ENCODE measurements at places on chromosomes 6 and 20.

DNA sequence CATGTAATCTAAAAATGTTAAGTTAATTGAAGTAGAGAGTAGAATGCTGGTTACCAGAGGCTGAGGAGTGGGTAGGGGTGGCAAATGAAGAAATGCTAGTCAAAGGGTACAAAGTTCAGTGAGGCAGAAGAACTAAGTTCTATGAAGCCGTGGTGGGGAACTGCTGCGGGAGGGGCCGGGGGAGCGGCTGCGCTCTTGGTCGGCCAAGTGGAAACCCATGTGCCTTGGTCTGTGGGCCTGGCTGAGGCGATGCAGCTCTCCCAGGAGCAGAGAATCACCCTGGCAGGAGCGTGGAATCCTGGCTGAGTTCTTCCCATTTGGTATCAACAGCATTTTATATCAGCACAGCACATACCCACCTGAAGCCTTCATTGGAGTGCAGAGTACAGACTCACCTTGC lies 22.3 kb downstream of the TTLL2 start:
- DNase-seq = no peak

GRCh38 chr6:125611573-125612344 lies 137.7 kb upstream of the HEY2 start:
- DNase-seq = no peak

- no peak for DNase-seq
Measured at GRCh38 chr6:24865161-24865560, 66.4 kb upstream of the ARMH2 start.

- no peak for DNase-seq
Measured at GRCh38 chr6:21996425-21997118, 300.3 kb downstream of the PRL start.

DNA sequence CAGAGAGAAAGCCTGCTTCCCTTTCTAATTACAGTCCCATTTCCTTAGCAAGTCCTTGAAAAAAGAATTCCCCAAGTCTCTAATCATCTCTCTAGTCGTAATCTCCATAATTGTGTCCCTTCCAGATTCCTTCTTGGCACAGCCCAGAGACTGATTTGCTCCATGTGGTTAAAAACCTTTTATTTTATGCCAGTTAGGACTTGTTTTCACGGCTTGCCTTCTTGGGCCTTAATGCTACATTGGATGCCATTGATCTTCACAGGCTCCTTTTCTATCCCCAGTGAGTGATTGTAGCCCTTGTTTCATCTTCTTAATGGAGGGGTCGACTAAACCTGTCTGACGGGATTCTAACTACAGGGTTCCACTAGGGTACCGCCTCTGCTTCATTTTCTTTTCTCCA lies 650.6 kb upstream of the ARID1B start:
- DNase-seq = no peak

DNA sequence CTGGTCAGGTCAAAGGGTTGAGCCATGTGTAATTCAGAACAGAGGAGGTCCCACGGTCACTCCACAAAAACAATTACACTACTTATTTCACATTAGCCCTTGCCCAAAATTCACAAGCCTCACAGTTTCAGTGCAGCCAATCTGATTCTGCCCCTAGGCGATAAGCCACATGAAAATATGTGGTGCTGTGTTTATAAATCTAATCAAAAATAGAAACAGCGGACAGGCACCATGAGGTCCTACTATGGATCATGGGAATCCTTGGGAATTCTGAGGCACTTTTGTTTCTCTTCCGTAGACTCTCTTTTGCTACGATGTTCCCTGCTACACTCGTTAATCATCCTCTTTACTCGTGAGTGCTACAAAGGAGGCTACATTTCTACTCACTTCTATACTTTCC lies 476.1 kb downstream of the TFAP2A start:
- DNase-seq = no peak

DNA sequence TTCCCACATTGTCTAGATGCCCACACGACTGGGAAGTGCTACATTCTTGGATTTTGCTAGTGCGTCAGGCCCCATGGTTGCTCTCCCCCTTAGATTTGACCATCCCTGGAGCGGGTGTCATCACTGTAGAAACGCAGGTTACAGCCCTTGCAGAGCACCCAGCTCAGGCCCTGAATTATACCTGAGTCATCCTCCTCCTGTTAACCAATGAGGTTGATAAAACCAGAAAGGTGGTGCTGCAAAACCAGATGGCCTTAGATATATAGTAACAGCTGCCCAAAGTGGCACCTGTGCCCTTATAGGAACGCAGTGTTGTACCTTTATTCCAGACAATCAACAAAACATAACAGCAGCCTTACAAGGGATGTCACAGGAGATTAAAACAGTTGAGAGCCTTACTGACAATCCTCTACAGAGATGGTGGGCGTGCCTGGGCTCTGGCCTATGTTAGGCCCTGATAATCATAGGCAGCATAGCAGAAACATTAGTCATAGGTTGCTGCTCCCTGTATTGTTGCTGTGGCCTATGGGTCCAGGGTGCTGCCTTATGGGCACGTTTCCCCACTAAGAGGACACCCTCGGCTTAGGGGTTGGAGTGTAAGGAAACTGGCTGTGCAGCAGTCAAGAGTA lies 33.6 kb upstream of the HSF2 start:
- no peak for DNase-seq

DNA sequence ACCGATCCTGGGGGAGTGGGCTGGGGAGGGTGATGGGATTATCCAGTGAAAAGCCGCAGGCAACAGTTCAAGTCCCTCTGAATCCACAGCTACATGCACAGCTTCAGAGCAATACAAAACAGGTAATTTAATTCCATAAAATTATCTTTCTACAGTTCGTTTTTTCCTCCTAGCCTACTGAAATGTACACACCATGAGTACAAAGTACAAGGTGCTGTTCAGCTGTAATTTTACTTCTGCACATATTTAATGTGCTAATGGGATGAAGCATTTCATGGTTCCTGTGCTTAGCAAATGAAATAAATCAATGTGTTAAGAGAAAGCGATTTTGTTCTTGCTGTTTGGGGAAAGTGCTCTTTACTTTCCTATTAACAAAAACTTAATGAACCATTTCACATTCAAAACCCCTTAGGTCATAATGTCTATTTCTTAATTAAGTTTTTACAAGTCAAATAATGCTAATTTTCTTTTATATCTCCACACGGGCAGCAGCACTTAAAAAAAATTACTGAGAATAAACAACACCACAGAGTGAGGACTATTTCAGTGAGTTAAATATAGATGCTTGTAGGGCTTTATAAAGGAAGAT lies 71.8 kb downstream of the INSM1 start:
- no peak for DNase-seq

DNA sequence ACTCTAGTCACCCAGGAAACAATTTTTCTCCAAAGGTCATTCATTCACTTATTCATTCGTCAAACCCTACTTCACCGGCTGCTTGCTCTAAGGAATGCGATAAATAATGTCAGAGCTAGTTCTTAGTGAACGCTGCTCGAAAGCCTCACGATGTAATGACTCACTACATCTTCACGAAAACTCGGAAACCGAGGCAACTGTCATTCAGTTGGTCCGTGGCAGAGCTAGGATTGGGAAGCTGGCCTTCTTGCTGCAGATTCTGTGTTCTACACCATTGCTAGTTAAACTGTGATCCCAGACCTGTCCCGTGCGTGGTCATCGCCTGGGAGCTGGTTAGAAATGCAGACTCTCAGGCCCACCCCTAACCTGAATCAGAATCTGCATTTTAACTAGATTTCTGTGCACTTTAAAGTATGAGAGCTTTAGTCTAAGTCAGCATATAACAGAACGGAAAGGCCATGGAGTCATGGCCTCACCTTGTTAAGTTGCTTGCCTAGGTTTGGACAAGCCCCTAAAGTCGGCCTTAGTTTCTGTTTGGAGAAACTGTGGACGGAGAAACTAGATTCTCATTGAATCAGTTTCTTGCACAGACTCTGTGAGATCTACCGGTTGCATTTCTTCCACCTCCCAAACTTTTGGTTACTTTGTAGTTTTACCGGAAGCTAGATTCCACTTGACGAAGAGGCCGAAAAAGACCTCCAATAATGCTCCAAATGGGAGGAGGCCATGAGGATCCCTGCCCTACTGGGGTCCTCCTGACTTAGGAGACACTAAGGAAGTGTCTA lies 651 bp upstream of the CCND3 start:
- no peak for DNase-seq

DNA sequence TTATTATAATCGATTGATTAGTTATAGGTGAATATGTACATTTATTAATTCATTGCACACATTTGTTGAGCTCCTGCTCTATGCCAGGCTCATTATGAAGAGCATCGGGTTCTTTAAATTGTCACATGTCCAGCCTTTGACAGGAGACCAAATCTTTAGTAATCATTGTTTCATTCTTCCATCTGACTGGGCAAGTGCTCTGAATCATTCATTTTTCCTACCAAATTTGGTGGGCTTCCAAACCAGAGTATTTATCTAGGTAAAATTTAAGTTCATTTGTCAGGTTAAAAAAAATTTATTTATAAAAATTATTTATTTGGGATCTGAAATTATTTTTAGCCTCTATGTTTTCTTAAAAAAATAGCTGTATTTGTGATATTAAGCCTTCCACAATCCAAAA lies 404.9 kb upstream of the MMS22L start:
- no peak for DNase-seq

DNA sequence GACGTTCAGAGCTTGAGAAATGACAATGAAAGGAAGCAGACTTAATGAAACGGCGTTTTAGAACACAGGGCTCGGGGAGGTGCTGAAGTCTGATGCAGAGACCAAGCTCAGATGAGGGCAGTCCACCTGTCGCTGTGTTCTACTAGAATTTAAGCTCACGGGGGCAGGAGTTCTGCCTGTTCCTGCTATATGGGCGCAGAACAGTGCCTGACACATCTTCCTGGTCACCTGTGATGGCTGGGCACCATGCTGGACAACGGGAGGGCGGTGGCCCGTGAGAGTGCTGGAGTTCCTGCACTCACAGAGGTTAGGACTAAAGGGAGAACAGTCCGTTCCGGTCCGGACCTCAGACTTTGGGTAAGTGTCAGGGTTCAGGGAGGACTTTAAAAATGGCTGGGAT lies 130.6 kb downstream of the ERMARD start:
- no peak for DNase-seq

GRCh38 chr6:32192608-32193039 lies at the start of gene GPSM3:
GPSM3 (minus strand) TSS chr6:32192643; CDS start chr6:32192513, 130 bp downstream.
- DNase-seq = peak; percentile 51

DNA sequence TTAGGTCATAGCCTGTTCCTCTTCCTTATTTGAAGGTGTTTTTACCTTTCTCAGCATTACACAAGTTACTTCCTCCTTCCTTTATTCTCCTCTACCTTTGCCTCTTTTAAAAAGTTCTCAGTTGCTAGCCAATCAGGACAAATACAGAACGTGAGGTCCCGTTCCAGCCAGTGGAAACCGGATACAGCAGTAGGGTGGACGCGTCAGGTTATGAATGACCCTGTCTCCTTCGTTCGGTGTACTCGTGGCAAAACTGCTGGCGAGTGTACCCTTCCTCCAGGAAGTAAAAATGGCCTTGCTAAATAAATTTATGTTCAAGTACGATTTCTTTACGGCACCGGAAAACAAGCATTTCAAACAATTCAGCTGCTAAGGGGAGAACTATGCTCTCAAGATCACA lies 77.0 kb upstream of the MLN start:
- DNase-seq = no peak

DNA sequence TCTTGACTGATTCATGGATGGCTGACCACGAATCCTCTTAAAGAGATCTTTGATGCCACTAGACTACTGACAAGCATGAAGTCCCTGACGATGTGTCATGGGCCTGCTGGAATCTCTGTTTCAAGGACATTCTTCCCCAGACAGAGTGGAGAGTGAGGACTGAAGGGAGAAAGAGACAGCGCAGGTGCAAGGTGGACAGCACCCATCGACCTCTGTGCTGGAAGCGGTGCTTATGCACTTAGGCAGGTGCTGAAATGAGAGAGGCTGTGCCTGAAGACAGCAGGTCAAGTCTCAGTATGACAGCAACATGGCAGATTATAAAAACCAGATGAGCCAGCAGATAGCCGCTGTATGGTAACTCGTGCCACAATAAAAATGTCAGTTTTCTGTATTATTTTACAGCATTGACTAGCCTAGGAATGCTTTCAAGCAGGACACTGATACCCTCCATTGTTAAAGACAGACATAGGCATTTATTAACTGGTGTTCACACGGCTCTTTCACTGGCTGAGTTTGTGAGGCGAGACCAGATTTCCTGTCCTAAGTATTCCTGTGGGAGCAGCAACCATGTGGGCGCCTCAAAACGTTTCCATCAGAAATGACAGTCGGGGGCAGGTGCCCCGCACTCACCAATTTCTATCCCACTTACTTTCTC lies 47.5 kb downstream of the FOXC1 start:
- DNase-seq = no peak

DNA sequence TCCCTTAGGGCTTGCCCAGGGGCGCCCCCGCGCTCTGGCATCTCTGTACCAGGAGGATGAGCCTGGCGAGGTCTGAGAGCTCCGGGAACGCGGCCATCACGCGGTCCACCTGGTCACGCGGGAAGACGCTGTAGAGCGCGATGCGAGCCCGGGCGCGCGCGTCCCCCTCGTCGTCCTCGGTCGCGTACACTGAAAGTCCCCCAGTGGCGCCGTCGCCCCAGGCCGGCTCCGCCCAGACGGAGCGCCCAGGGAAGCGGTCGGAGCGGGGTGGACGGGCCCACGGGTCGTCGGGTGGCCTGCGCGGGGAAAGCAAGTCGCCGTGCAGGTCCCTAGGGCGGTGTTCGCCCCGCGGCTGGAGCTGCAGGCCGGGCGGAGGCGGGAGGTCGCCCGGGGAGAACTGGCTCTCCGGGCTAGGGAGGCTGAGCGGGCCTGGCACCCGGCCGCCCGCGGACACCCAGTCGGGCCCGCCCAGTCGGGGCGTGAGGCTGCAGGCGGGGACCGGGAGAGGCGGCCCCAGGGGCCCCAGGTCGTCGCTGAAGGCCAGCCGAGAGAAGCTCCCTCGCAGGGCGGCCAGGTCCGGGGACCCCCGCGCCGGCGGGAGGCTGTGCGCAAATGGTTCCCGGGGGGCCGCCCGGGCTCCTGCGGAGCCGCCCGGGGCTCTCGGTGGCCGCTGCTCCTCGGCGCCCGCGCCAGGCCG lies 34.0 kb downstream of the ZC3H12D start:
- no peak for DNase-seq

DNA sequence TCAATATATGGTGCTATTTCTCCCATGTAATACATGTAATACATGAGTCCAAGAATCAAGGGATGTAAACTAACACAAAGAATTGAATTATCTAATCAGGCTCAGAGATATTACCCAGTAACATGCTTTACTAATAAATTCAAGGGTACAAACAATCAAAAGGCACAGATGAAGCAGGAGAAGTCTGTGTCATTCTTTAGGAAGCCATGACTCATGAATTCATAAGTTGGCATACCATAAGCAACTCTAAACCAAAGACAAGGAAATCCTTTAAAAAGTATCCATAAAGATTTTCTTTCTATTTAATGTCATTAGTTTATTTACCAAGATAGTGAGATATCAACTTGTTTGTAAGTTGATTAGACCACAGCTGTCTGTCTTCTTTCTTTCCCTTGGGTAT lies 446.0 kb upstream of the IMPG1 start:
- DNase-seq = no peak

GRCh38 chr6:161411265-161411944 lies 137.5 kb upstream of the AGPAT4 start:
- no peak for DNase-seq

DNA sequence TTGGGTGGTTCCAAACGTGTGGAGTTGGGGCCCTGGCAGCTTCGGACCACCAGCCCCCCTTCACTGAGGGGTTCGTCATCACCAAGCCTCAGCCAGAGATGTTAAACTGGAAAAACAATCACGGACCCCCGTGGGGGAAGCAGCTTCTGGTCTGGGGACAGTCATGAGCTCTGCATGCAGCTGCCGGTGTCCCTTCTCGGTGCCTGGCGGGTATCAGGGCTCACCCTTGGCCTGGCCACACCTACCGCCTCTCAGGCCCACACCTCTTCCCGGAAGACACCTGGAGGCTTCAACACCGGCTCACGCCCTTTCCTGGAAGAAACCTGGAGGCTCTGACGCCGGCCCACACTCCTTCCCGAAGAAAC lies 77.8 kb upstream of the BHLHE23 start:
- no peak for DNase-seq
